ENCODE measurements at places on chromosomes 1 and 21. TPM values are rescaled to one million over a fixed set of nuclear protein-coding genes. Genes with fewer than 3 reads are reported as not detected.

Gene CACNA1S
- not detected for total RNA-seq

Gene C4BPA
- total RNA-seq: 0.67 TPM

Gene SLC9C2
- total RNA-seq: not detected

Gene CRYAA
- 0.18 TPM for total RNA-seq

Gene PADI1
- total RNA-seq: 1.7 TPM

Gene OLIG1
- total RNA-seq: not detected

Data from A549 treated with dexamethasone at 1 μM for 4 hours (cell line).